SHP77 (cell line): ENCODE measurements at places on chromosomes 16 and 17.

DNA sequence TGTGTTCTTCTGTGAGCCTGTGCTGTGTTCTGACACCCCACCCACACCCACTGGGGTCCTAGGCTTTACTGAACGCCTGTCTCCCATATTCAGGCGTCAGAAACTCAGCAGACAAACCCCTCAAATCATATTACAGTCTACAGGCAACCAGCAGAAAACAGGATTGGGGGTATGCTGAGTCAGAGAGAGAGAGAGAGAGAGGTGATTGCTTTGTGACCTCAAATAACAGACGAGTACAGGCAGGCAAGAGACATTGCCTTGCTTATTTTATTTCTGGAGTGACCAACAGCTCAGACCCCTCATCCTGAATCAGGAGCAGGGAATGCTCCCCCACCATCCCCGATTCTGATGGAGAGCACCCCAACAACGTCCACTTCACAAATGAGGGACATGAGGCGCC is 473.9 kb downstream of the PMP22 start:
- DNase-seq, result no peak

GRCh38 chr17:79681628-79682261 is 49.0 kb upstream of the ENPP7 start:
- no peak for DNase-seq

GRCh38 chr17:59361916-59362810 is 30.7 kb downstream of the YPEL2 start:
- DNase-seq, result no peak

GRCh38 chr16:85334718-85335583 is 222.7 kb upstream of the CIBAR2 start:
- no peak for DNase-seq

GRCh38 chr16:2428784-2429033 is 538 bp upstream of the CCNF start:
- no peak for DNase-seq

DNA sequence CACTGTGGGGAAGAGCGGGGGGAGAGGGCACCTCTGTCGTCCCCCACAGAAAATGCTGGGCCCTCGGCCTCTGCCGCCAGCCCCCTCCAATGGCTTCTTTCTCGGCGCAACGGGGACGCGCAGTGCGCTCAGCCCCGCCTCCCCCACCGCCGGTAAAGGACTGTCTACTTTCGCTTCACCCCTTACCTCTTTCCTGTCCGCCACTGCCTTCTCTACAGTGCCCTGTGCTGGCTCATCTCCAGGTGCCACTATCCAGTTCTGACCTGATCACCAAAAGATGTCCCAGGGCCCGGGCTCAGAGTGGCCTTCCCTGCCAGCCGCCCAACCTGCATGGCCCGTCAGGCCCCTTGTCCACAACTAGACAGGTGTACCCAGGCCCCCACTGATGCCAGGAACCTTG is 7.3 kb downstream of the ENDOV start:
- DNase-seq, result no peak

GRCh38 chr17:73140566-73140965 is 24.2 kb upstream of the SSTR2 start:
- no peak for DNase-seq

- no peak for DNase-seq
Measured at GRCh38 chr17:76783146-76783545, 45.2 kb downstream of the MFSD11 start.

GRCh38 chr17:74742978-74743545 is 5.4 kb upstream of the NHERF1 start:
- no peak for DNase-seq

GRCh38 chr17:49734515-49735490 is 27.0 kb upstream of the SLC35B1 start:
- no peak for DNase-seq

DNA sequence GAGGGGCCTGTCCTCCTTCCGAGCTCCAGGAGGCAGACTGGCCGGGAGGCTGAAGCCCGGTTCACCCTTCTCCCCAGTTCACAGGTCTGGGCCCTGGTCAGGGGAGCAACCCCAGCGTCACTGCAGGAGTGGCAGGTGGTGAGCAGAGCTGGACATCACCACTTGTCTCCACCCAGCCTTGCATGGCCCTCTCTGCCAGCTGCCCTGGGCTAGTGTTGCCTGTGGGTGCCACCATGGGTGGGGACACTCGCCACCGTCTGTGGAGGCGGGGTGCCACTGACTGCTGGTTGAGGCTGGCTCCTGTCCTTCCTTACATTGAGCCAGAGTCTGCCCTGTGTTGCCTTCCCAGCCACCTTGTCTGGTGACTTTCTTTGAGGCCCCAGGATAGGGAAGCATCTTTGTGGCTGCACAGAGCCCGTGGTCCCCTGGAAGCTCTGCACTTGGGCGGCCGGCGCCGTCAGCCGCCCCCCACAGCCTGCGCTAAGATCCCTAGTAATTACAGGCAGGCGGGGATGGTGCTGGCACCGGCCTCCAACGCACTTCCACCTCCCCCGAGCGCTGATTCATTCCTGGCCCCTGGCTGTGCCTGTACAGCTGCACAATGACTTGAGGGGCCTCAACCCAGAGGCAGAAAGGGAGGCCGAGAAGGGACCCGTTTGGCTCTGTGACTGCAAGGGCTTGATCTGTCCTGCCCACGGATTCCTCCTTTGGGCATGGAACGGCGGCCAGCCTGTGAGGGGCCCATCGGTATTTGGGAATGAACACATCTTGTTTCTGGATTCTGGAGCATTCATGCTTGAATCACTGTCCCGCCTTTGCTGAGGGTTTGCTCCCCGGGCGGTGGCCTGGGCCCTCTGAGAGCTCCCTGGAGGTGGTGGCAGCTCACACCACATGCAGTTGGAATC is 5.2 kb downstream of the BAIAP2 start:
- DNase-seq, result no peak

DNA sequence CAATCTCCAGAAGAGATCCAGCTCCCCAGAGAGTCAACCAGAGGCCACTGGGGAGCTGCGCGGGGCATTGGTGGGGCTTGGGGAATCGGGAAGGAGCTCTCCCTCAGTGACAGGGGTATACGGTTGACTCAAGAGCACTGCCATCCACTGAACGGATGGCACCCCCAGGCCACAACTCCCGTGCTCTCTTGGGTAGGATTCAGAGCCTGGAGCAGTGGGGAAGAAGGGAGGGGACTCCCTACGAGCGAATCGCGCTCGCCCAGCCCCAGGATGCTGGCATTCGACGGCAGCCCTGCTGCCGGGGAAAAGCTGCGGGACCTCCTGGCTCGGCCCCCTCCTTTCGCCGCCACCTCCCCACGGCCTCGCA is 473 bp upstream of the TPPP3 start:
- DNase-seq, result no peak

- DNase-seq, result no peak
Measured at GRCh38 chr16:58109330-58109729, 19.9 kb downstream of the CFAP20 start.

DNA sequence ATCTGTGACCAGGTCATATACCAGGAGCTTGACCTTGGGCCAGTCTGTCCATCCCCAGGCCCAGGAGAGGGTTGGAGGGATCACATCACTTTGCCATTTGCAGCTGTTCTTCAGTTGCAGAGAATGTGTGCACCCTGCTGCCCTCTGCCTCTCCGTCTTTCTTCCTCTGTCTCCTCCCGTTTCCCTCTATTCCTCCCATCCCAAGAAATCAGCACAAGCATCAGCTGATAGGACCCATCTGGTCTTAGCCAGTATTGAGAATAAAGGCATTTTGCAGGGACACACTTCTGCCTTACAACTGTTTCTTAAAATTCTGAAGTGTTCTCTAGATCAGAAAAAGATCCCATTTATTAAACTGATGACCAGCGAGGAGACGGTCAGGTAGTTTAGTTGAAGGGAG is 368.7 kb downstream of the CPPED1 start:
- no peak for DNase-seq

- peak; percentile 58 for DNase-seq
Measured at GRCh38 chr17:27602721-27603420, 28.1 kb upstream of the LGALS9 start.

- DNase-seq, result no peak
Measured at GRCh38 chr16:56426585-56426984, 1.2 kb upstream of the AMFR start.

DNA sequence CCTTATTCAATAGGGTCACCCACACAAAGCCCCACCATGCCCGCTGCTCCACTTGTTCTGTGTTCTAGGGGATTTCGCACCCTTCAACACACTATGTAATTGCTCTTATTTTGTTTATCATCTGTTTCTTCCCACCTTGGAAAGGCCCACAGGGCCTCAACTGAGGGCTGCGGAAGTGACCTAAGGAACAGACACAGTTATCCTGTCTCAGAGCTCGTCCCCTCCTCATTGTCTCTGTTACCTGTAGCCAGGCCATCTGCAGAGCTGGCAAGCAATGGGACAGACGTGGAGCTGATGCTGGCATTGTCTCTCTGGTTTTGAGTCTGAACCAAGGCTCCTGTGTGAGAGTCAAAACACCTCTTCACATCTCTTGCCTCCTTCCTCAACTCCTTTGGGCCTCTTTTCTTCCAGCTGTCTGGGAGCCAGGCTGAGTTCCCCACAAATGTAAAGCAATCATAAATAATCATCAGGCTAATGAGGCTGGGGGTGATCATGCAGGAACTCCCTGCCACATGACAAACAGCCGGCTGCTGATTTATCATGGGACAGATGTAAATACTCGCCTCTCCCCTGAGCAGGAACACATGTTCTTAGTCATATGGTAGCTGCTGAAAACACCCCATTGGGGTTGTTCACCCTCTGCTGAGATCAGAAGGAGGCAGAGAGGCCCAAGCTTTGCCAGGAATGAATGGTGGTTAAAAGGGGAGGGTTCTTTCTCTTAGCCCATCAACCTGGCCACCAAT is 71.9 kb downstream of the AXIN2 start:
- DNase-seq, result no peak

- DNase-seq, result no peak
Measured at GRCh38 chr16:50523710-50524109, 24.5 kb upstream of the NKD1 start.

- no peak for DNase-seq
Measured at GRCh38 chr16:27799896-27800295, 250.0 kb downstream of the KATNIP start.

GRCh38 chr16:78727536-78727935 is 628.1 kb downstream of the WWOX start:
- no peak for DNase-seq

GRCh38 chr16:79599837-79600637 is 500 bp downstream of the MAF start:
- DNase-seq, result peak; percentile 32

GRCh38 chr16:2954656-2955381 is 9.3 kb upstream of the KREMEN2 start:
- DNase-seq, result no peak

DNA sequence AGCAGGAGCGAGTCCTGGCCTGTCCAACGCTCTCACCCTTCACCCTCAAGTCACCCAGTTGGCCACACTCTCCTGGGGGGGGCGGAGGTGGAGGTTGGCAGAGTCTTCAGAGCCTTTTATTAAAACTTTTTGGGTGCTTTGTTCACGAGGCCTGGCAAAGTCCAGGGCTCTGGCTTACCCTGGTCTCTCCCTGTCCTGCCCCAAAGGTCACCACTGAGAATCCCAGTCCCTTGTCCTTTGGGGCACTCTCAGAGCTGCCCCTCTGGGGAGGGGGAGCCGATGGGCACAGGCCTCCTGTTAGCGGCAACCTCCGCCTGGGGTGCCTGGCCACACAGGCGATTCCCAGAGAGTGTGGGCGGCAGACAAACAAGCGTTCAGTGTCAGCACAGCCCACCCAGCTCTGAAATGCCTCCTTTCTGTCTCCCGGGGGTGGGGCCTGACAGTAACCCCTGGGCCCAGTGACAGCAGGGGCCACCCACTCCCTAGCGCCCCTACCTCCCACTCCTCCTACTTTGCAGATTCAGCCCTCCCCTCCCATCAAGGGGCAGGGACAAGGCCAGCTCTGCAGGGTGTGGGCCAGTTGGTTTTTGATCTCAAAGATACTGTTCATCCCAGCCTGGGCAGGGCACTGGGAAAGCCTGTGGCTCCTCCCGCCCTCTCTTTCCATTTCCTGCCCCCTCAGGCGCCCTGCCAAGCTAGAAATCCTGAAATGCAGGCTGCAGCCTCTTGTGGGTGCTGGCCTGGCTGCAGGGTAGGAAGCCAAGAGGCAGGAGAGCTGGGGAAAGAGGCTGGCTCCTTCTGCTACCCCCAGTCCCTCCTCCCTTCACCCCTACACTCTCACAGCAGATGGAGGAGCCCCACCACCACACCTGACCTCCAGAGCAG is 36.6 kb upstream of the EMP2 start:
- DNase-seq, result no peak

- DNase-seq, result no peak
Measured at GRCh38 chr16:85998171-85998867, 99.4 kb downstream of the IRF8 start.

DNA sequence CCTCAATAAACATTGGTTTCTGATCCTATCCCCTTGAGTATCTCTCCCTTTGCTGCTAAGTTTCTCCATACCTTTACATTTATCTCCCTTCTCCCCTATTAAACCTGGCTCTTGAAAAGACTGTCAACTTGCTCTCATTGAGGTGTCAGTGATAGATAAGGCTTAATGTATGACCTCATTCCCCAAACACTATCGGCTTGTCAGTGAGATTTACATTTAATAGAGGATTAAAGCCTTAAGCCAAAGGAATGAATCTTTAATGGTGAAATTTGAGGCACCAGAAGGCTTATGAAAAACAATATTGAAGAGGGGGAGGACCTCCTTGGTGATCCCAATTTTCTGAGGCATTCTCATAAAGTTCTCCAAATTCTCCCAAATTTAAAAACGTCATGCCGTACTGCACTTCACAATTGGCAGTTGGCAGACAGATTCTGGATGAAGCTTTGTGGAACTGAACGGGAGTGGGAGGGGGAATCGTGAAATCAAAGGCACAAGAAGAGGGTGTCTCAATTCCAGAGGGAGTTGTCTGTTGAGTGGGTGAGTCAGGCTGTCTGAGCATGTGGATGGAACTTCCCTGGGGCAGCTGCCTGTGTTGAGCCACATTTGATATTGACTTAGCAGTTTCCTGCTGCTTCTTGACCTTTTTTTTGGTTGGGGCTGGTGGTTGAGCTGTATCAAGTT is 478.8 kb downstream of the NPIPA7 start:
- peak; percentile 63 for DNase-seq
